MG63 (cell line): ENCODE measurements at places on chromosomes 16 and 17. TPM values are rescaled to one million over a fixed set of nuclear protein-coding genes. Genes with fewer than 3 reads are reported as not detected.

- DNase-seq = no peak
Observed at GRCh38 chr17:62591333-62591732, 36.1 kb upstream of the MRC2 start.

Gene GP2
- not detected in 2 replicates for total RNA-seq

Gene ZP2
- total RNA-seq = not detected in 2 replicates

Gene PPP1R27
- total RNA-seq = not detected in 2 replicates

GRCh38 chr16:11783319-11784037, 13.6 kb downstream of the ZC3H7A start:
- DNase-seq = no peak

Gene DLX4
- 6.1 and 8.6 TPM in 2 replicates for total RNA-seq
